ENCODE measurements at places on chromosomes 3 and 15.

DNA sequence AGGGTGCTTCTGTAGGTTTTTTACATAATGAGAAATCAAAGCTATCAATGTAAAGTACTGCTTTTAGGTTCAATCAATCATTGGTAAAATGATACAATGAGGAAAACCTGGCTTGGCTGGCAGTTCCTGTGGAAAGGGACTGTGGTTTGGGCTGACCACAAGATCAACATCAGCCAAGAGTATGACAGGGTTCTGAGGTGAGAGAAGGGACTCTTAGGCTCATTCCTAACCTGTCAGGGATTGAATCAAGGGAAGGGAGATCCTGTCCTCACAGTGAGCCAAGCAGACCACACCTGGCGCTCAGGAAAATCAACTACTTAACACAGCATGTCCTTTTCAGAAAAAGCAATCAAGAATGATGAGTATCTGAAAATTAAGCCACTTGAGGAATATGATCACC lies 111.1 kb downstream of the MAGI1 start:
- DNase-seq: no peak

DNA sequence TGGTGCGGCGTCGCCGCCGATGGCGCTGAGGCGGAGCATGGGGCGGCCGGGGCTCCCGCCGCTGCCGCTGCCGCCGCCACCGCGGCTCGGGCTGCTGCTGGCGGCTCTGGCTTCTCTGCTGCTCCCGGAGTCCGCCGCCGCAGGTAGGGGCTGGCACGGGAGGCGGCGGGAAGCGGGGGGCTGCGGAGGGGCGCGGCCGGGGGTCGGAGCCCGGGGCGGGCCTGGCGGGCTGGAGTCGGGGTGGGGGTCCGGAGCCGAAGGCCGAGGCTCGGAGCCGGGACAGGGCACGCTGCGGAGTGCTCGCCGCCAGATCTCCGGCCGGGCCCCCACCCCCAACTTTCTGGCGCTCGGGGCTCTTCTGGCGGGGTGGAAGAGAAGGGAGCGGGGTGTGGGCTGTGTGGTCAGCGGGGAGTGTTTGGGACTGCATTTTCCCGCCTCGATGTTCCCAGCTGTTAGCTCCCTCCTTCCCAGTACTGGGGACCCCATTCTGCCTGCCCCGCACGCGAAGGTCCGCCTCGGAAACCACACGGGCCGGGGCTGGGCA lies 299 bp downstream of the TYRO3 start:
- DNase-seq: no peak

- DNase-seq: no peak
These were observed 46.9 kb downstream of the MBNL1 start for GRCh38 chr3:152315623-152316022.

DNA sequence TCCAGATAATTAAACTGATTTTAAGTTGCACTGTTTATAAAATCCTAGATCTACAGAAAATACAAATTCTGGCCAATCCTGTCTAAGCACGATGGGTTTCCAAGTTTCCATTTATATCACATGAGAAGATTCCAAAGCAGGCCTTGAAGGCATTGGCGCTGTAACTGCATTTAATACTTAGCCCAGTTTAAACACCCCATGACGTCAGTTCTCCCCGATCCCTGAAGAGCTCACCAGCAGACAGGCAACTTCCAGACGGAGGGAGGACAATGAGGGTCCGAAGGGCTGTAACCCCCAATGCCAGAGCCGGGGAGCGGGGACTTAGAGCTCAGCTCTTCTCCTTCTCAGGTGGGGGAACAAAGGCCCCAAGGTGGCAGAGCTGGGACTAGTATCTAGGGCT lies 117.3 kb downstream of the XXYLT1 start:
- DNase-seq: no peak

GRCh38 chr15:88990185-88990679 lies 77.1 kb upstream of the MFGE8 start:
- no peak for DNase-seq

- no peak for DNase-seq
These were observed 254.4 kb upstream of the TLE3 start for GRCh38 chr15:70351941-70352774.
